ENCODE measurements at places on chromosomes 11 and 22.

DNA sequence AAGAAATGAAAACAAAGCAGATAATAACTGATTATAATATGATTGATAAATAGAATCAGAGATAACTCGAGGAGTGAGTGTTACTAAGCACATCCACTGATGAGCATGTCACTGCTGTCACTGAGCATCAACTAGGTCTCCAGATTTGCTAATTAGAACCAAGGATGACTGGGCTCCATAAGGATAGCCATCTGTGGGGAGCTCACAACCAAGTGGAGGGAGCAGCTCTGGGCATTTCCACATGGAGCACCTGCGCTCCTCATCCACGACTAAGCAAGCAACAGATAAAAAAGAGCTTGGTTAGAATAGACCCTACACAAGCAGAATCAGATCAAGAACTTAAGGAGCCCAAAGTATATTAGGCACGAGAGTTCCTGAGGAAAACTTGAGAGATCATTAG is 396.0 kb upstream of the B3GAT1 start:
- no peak for DNase-seq

GRCh38 chr11:69209421-69210309 is 53.9 kb downstream of the SMIM38 start:
- peak; percentile 14 for DNase-seq

GRCh38 chr11:122656073-122656630 is 630 bp downstream of the UBASH3B start:
- DNase-seq: no peak

DNA sequence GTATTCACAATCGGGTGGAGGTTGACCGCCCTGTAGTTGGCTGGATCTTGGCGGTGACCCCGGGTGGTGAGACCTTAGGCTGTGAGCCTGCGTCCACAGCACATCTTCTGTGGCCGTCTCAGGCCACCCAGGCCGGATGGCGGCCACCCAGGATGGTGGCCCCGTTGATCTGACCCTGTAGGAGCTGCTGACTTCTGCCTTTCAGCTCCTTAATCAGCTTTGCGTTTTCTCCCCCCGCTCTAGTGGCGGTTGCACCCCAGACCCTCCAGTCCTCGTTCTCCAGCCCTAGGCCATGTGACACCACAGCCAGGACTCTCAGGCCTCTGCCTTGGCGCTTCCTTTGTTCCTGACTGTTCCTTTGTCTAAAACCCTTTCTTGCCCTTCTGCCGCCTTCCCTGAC is 244.0 kb downstream of the TBC1D22A start:
- DNase-seq: no peak

- no peak for DNase-seq
Measured at GRCh38 chr11:33449798-33450197, 192.6 kb downstream of the HIPK3 start.

- DNase-seq: no peak
Measured at GRCh38 chr11:69145050-69145380, 10.7 kb upstream of the SMIM38 start.

DNA sequence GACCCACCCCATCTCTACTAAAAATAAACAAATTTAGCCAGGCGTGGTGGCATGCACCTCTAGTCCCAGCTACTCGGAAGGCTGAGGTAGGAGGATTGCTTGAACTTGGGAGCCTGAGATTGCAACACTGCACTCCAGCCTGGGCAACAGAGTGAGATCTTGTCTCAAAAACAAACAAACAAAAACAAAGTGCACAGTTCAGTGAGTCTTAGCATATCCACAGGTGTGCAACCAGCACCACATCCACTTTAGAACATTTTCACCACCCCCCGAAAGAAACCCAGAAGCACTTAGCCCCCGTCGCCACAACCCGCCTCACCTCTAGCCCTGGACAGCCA is 27.4 kb downstream of the MB start:
- DNase-seq: no peak

DNA sequence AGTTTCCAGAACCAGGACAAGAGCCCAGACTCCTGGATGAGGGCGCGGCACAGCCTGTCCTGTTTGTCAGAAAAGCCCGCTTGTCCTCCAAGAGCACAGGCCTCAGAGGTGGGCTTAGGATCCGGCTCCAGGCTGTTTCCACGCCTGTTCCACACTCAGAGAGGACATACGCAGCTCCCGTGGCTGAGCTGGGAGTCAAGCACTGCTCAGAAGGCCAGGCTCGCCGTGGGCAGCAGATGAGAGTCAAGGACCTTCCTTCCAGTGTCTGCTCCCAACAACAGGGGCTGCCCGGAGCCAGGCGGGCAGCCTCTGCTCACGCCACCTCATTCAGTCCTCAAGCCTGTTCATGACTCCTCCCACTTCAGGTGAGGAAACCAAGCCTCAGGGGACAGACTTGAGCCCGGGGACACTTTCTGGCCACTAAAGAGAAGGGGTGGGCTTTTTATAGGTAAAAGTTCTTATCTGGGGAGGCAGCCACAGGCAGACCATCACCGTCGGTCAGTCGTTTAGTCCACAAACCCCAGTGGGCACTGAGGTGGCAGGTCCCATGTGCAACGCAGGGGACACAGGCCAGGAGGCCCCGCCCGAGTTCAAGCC is 3.8 kb downstream of the CYB5R3 start:
- DNase-seq: no peak

DNA sequence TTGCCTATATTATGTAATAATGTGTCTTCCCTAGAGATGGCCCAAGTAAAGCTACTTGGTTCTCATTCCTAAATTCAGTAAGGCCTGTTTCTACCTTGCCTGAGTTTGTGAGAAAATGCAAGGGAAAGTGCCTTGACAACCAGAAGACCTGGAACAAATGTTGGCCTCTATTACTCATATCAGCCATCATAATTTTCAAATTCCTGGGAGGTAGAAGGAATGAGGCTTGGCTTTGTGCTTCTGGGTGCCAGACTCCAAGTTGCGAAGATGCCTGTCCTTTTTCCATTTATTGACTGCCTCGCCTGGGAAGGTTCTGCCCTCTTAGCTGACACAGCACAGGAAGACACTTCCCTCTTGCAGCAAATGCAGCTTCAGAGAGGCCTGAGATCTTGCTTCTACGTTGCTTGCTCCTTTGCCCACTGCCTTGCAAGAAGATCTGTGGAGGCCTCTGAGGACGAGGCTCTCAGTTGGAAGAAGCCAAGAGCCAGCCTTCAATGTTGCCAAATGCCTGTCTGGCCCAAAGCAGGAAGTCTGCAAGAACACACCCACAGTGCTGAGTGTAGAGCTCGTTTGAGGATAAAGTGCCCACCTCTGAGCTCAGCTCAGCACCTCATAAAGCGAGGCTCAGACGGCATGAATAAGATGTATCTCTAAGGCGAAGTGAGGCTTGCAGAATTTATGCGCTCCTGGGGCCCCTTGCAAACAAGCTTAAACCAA is 120.1 kb downstream of the GALNT18 start:
- no peak for DNase-seq

DNA sequence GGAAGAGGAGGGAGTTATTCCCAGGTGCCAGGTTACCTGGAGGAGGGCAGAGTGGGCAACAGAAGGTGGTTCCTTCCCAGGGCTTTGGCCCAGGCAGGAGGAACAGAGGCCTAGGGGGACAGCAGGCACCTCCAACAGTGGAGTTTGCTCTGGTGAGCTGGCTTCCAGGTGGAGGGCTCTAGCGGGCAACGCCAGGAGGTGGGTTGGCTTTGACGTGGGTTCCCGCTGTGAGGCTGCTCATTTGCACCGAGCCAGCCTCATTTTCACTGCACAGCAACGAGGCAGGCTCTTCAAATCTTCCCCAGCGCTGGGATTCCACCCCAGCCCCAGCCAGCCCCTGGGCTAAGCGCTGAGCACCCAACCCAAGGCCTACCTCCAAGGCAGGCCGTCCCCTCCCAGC is 8.1 kb downstream of the IGSF9B start:
- DNase-seq: no peak

GRCh38 chr22:31829505-31829904 is 75.7 kb downstream of the DEPDC5 start:
- no peak for DNase-seq

- no peak for DNase-seq
Measured at GRCh38 chr11:75341612-75342011, 9.8 kb downstream of the ARRB1 start.

DNA sequence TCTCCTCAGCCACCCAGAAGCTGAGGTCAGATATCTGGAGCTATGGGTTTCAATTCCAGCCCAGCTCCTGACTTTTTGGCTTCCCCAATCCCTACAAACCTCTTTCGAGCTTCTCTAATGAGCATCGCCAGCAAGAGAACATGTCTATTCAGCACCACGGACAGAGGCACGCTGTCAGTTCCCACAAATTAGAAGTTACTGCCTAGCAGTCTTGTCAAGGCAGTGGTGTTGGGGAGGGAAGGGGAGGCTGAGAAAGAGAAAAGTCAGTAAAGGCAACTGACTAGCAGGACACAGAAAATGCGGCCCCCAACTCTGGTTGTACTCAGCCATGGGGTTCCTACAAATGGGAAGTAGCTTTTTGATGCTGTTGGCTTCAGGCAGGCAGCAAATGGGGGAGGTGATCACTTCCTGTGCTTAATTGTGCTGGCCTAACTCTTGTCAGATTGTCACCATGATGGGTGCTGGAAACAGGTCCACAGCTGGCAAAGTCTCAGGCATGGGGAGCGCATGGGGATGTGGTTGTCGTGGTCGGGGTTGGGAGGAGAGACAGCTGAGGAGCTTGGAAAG is 205.9 kb downstream of the ST3GAL4 start:
- DNase-seq: no peak

DNA sequence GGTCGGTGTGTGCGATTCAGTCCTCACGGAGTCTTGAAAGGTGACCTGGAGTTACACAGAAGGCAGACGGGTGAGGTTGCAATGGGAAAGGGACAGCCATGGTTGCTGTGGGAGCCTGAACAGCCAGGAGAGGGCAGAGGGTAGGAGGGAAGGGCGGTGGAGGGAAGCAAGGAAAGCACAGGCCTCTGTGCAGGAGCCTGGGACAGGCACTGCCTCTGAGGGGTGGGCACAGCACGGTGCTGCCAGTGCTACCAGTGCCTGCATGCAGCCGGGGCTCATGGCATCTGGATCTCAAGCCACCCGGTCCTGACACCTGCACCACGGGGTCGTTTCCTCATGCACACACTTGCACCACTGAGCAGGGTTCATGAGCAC is 401.0 kb downstream of the TBC1D22A start:
- DNase-seq: peak; percentile 8

DNA sequence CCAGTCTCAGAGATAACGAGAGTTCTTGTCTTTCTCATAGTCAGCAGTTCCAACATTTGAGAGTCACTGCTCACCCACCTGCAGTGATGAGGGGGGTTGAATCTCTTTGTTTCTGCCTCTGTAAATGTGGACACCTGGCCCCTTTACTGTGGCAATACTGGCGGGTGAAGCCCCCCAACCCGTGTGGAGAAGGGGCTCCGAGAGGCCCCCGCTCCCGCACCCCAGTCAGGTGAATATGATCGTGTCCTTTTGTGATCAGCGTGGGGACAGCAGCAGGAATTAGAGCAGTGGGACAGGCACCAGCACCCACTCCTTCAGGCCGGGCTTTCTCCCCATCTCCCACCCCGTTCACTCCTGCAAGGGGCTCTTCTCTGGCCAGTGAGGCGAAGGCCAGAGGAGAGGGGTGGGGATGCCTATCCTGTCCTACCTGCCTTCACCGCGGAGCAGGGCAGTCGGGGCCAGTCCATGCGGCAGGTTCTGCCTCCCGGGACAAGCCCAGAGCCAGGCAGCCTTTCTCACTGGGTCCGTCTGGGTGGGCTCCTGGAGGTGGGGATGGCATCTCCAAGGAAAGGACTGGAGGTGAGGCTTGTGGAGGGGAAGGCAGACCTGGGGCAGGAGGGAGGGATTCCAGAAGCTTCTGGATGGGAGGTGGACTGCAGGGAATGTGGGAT is 12.7 kb upstream of the CELSR1 start:
- no peak for DNase-seq

DNA sequence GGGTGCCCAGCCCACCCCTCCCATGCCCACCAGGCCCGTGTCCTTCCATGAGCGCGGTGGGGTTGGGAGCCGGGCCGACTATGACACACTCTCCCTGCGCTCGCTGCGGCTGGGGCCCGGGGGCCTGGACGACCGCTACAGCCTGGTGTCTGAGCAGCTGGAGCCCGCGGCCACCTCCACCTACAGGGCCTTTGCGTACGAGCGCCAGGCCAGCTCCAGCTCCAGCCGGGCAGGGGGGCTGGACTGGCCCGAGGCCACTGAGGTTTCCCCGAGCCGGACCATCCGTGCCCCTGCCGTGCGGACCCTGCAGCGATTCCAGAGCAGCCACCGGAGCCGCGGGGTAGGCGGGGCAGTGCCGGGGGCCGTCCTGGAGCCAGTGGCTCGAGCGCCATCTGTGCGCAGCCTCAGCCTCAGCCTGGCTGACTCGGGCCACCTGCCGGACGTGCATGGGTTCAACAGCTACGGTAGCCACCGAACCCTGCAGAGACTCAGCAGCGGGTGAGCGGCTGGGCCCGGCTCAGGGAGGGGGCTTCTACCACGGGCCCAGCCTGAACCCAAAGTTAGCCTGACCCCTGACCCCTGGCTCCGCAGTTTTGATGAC is 3.0 kb downstream of the PKP3 start:
- no peak for DNase-seq

- DNase-seq: no peak
Measured at GRCh38 chr11:113675003-113675561, 31.0 kb downstream of the TMPRSS5 start.

DNA sequence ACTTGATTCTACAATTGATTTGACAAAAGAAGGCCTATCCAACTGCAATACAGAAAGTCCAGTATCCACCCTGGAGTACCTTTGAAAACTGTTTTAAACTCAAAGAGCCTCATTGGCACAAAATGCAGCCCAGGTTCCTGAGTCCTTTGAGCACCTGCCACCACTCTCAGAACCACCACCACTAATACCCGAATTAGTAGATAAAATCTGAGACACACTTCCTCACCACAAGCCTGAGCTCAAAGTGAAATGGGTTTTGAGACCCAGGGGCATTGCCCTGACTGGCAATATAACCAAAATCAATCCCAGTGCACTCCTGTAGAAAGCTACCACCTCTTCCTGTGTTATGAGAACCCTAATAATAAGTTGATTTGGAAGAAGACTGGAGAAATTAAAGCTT is 215.7 kb downstream of the CSNK2A3 start:
- DNase-seq: no peak

- no peak for DNase-seq
Measured at GRCh38 chr11:97622795-97623194, 1233.0 kb downstream of the JRKL start.

DNA sequence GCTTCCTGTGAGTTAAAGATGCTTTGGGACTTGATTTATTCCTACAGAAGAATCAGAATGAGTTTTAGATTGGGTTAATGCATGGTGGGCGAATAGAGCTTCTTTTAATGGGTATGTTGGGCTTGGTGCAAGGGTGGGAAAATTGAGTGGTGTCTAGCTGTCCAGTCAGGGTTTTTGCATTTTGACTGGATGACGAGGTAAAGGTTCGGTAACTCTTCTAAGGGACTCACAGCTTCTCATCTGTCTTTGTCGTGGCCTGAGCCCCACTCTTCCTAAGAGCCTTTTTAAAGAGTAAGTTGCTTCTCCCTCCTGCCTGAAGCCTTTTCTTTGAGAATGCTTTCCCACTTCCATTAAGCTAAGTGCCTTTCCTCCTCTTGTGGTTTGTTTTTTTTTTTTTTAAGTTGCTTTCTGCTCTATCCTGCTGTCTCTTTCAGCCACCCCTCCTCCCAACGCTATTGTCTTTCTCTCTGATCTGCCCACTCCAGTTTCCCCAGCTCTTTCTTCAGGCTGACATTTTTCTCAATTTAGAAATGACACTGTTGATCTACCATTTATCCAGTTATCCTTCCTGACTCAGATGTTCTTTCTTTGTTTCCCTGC is 1.1 kb downstream of the DPF2 start:
- DNase-seq: no peak

Measured in omental fat pad (tissue), 4 donors.